AG09319 (cell line): ENCODE measurements at places on chromosomes 12 and 14.

GRCh38 chr14:73762375-73762822, 48.2 kb upstream of the PNMA1 start:
- no peak for DNase-seq

DNA sequence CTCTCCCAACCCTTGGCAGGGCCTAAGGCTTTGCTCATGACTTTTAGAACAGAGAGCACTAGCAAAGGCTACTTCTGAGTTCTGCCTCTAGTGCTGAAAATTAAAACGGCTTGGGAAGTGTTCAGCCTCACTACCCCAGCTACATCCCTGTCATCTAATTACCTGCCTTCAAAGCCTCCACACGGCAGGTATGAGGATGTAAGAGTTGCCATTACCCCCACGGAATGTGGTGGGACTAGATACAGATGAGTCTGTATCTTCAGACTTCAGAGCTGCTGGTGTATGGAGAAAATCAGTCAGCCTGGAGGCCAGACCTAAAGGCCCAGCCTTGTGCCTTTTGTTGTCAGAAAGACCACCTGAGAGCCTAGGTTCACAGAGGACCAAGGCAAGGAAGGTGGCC, 214.6 kb upstream of the NOS1 start:
- no peak for DNase-seq

- DNase-seq: no peak
Observed at GRCh38 chr14:85528897-85529631, 880 bp upstream of the FLRT2 start.

DNA sequence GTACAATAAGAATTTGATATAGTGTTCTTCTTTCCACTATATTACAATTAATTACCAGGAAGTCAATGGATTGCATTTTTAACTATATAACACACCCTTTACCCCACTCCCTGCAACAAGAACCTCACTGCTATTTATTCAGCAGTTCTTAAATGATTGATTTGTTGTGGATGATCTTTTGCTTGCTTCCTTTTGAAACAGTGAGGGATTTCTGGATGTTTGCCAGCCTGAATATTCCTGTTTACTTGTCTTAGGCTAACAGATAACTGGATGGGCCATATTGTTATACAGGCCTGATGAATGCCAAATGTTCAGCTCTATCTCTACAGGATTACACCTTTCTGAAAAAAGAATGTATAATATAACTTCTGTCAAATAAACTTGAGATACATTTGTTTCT, 497.6 kb downstream of the APAF1 start:
- DNase-seq: no peak

DNA sequence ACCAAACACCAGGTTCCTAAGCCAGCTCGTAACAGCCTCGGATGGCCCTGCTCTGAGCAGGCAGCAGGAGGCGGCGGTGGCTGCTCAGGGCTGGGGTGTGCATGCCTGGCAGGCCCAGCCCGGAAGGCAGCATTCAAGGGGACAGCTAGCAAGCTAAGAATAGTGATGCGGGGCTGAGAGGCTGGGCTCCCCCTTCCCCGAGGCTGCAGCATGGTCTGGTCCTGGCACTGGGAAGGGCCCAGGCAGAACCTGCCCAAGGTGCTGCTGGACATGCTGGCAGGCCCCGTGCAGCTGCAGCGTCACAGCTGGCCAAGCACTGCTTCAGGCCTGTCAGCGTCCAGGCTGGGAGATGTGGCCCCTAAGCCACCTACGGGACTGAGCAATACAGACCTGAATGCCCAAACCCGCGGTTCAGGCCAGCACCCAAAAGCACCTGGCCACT, 26.4 kb upstream of the NUDT14 start:
- DNase-seq: no peak

- DNase-seq: no peak
Observed at GRCh38 chr14:101058571-101058970, 155.0 kb upstream of the RTL1 start.

DNA sequence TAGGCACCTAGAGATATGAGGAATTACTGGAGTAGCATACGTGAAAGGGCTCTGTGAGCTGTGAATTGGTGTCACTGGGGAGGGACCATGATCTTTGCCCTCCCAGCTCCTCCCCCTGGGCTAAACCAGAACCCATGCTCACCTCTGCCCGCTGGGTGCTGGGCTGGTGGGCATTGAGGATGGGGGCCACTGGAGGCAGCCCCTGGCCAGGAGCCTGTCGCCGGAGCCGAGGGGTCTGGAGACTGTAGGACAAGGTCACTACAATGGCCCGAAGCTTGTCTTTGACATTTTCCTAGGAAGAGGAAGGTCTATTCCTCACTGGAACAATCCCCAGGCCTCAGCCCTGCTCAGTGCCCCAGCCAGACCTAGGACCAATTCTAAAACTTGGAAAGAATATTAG, 11.6 kb downstream of the ITGA7 start:
- no peak for DNase-seq

DNA sequence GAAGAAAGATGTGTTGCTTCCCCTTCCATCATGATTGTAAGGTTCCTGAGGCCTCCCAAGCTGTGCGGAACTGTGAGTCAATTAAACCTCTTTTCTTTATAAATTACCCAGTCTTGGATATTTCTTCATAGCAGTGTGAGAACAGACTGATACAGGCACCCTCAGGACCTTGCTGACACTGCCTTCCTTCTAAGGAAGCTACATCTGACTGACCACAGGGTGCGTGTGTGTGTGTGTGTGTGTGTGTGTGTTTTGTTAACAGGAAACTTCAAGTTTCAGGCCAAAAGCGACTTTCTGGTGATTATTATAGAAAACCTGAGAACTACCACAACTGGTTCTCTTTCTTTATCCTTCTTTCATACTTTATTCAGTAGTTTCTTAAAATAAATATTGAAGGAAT, 149.0 kb downstream of the CAPZA3 start:
- DNase-seq: no peak

- DNase-seq: no peak
Observed at GRCh38 chr14:79332504-79333197, 878.7 kb downstream of the DIO2 start.

GRCh38 chr14:81125536-81125935, 95.2 kb downstream of the GTF2A1 start:
- no peak for DNase-seq

GRCh38 chr14:76550534-76550933, 174.6 kb downstream of the ESRRB start:
- DNase-seq: no peak

DNA sequence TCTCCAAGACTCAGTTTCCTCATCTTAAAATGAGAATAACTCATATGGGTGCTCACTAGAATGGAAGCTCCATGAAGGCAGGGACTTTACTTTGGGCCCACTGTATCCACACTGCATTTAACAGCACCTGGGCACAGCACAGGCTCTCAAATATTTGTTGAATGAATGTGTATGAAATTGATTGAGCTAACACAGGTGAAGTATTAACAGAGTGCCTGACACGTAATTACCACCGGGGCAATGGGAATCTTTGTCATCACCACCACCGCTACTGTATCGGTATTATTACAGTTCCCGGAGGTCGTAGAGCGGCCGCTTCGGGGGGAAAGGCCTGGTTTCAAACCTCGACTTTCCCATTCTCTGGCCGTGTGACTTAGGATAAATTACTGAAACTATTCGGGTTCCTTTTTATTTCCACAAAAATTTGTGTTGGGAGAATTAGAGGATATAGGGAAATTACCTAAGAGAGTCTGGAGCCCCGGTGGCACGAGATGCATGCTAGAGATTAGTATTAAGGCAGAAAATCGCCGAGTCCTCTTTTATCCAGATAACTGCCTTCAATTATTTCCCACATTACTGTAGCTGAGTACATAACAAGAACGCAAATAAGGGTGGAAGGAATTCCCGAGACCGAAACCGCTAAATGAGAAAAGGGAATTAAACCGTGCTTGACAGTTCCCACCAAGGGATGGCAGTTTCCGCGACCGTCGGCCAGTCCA, 1.0 kb upstream of the RIC8B start:
- DNase-seq: no peak

- DNase-seq: no peak
Observed at GRCh38 chr12:105347499-105347898, 17.0 kb downstream of the C12orf75 start.

DNA sequence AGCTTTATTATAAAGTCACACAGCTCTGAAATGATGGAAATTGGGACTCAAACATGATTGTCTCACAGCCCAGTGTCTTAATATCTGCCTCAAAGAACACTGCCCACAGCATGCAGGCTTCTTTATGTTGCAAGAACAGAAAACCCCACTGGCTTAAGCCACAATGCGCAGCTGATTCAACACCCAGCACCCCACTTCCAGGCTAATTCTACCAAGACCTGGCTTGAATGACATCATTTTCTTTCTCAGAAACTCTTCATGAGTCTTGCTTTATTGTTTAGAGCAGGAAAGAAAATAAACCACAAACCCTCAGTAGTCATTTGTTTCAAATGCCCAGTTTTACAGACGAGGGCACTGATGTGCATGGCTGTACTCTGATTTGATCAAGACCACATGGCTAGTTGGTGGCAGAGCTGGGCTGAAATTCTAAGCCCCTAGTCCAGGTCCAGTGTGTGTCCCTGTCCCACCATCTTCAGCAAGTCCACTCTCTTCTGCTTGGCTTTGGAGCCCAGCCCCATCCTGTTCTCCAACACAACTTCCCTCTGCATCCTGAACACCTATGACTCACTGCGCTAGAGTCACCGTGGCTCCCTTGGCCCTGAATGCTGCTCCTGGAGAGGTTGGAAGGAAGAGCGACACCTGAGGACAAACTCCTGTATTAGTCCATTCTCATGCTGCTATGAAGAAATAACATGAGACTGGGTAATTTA, 50.3 kb upstream of the SRSF5 start:
- DNase-seq: peak; percentile 81

DNA sequence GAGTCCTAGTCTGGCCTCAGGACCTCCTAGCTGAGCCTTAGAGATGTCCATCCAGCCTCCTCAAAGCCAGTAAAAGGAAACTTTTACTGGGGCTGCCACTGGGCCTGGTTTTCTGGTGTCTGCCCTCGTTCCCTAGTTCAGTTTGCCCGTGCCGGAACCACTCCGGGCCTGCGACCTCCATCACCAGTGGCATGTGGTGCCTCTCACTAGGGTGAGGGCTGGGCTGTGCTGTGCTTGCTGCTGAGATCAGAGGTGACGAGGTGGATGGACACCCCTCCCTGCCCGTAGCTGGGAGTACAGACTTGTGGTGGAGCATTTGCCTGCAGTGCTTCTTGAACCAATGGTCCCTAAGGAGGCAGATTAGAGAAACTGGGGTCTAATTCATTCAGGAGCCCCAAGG, 75.7 kb downstream of the B4GALNT3 start:
- no peak for DNase-seq

- DNase-seq: no peak
Observed at GRCh38 chr14:88195676-88196075, 127.4 kb downstream of the KCNK10 start.

DNA sequence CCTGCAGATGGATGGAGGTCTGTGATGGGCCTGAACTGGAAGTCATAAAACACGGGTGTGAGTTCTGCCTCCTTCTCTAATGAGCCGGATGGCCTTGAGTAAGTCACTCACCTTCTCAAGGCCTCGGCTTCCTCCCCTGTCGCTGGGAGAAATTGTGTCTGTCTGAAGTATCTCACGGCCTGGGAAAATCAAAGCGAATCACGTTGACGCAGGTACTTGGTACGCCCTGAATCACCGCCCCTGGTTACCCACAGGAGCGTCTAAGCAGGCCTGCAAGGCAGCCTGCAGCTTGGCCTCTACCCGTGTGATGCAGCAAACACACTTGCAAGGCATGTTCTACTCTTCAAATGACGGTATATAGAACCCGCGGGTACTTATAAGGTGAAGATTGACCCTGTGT, 28.1 kb upstream of the CD9 start:
- DNase-seq: no peak

GRCh38 chr12:85002778-85003296, 33.2 kb downstream of the TSPAN19 start:
- DNase-seq: no peak

DNA sequence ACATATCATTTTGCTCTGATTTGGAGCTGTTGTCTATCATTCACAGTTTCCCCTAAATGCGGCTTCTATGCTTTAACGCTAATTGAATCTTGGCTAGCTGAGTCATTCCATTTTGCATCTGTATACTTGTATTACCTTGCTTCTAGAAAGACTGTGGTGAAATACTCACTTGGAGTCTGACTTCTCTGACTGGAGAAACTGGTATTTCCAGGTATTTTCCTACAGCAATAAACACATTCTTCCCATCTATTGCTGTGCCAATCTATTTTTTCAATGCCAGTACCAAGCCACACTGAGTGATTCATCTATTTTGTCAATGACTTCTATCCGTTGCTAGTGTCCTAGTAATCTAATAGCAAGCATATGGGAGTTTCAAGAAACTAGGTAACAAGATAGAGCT, 76.0 kb upstream of the ST8SIA1 start:
- DNase-seq: no peak

DNA sequence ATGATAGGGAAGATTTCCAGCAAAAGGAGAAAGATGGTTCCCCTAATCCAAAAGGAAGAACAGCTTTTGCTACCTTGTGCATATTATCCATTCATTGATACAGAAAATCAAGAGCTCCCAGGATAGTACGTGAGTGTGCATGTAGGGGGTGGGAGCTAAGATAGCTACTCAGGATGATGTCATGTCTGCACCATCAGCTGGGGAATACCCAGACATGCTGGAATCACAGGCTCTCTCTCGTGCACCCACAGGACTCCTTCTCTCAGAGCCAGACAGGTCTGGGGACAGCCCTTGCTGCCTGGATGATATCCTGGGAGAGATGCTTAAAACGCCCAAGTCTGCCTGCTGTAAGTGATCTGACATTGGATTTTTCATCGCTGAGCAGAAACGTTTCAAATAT, 38.9 kb downstream of the FOXN3 start:
- no peak for DNase-seq

DNA sequence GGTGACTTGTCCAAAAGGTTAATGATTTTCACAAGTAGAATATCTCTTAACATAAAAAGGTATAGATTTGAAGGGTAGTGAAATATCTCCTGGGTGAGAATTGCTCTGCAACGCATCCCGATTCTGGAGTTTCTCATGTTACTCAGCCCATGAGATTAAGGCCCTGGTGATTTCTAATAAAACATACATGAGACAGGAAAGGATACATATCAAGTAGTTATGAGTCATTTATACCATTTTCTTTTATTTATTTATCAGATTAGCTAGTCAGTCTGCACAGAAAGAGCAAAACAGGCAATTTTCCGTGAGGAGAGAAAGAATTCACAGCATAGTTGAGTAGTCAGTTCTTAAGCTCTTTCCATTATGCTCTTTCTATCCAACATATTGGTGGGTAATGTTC, 535.6 kb upstream of the ATP2B1 start:
- DNase-seq: no peak

DNA sequence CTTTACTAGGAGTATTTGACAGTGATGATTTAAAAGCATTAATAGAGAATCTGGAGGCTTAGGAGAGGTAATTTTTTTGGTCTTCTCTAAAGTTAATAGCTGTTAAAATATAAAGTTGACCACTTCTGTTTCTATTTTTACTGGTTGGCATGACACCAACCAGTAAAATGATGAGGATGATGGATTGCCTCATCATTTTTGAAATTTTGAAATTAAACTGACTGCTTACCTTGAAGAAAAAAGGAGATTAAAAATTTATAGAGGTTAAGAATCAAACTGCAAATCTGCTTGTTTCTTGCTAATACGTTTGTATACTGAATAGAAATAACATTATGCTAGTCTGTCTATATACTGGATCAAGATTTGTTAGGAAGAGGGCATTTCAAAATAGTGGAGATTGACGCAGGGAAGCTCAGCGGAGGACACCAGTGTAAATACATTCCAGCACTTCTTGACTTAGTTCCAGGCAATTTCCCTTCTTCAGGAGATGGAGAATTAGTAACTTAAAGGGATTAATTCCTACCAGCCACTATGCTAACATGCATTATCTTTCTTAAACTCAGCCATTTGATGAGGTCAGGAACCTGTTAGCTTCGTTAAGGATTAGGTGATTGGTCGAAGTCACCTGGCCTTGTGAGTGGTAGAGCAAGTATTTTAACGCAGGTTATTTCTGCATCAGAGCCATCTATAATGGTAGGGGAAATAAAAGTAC, 3.6 kb downstream of the EID3 start:
- no peak for DNase-seq
